ENCODE measurements at places on chromosomes 6 and 20.

DNA sequence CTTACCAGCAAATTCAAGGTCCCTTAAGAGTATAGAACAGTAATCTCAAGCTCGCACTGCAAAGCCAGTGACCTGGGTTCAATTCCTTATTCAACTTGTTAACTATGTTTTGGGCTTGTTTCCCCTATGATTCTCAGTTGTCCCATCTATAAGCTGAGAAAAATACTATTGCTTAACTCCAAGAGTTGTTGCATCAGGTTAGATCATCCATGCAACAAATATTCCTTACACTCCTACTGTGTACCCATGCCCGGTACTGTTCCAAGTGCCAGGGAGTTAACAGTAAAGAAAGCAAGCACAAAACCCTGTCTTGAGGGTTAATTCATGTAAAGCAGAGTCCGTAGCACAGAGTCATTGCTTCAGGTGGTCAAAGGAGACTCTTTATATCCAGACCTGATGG is 247.3 kb downstream of the MAFB start:
- DNase-seq, result no peak

GRCh38 chr6:119444642-119445557 is 95.3 kb upstream of the MAN1A1 start:
- no peak for DNase-seq

GRCh38 chr20:5131502-5131901 is 4.7 kb downstream of the CDS2 start:
- no peak for DNase-seq

DNA sequence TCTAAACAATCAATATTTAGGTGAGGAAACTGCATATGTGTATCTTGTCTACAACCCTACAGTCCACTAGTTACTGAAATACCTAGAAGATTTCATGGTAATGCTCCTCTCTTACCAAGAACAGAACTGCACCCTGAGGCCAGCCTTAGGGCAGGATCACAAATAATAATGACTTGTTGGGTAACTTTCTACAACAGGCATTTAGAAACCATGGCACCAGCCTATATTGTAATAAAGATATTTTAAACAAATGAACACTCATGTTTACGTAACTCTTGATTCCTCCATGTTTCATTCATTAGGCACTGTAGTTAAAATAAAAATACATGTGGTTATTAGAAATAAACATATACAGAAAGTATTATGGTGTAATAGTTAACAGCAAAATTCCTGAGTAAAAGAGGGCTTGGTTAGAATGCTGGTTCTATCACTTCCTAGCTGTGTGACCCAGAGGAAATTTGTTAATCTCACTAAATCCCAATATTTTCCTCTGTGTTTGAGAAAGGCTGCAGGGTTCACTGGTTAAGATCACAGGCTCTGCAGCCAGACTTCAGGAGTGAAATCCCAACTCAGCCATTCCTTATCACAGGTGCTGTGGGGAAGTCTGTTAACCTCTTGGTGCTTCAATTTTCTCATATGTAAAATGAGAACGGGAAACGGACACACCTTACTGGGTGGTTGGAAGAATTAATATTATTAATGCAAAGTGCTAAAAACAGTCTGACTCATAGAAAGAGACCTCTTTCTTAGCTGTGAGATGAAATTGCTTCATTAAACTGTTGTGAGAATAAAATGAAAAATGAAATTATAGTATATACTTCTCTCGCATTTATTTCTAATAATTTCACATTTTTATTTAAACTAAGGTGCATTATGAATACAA is 8.5 kb downstream of the HMGN3 start:
- DNase-seq, result no peak

- DNase-seq, result no peak
Measured at GRCh38 chr20:20887593-20888265, 175.3 kb upstream of the RALGAPA2 start.
